Upper lobe of left lung (tissue), 6 donors: ENCODE measurements at places on chromosomes 5 and 9. TPM values are rescaled to one million over a fixed set of nuclear protein-coding genes. Genes with fewer than 3 reads are reported as not detected.

DNA sequence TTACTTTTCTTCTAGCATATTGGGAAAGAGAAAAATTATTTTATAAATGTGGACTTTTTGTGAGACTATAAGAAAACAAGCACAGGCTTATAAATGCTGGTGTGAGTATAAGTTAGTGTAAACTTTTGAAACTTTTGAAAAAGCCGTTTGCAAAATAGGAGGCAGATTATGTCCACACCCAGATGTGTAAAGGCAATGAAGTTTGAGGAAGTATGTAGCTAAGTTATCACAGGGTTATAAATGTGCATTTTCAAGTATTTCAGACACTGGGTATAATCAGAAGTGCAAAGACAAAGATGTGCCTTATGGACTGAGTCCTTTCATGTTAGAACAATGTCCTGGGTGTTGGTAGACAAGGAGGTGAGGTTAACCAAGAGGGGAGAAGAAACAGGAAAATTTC, 85.5 kb downstream of the ANXA1 start:
- DNase-seq, result no peak

- DNase-seq, result no peak
These were observed 128.9 kb downstream of the SLF1 start for GRCh38 chr5:94747371-94747770.

DNA sequence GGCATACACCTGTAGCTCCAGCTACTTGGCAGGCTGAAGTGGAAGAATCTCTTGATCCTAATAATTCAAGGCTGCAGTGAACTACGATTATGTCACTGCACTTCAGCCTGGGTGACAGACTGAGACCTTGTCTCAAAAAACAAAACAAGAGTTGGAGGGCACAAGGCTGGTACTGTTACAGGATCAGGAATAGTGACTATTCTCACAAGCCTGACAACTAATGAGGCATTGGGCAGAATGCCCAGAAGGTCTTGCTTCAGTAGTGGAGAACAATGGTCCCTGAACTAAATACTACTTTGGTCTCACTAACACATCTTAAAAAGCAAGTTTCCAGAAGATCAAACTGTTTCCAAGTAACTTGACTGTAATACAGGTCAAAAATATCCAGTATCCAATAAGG, 182.9 kb upstream of the RFX3 start:
- DNase-seq, result no peak

DNA sequence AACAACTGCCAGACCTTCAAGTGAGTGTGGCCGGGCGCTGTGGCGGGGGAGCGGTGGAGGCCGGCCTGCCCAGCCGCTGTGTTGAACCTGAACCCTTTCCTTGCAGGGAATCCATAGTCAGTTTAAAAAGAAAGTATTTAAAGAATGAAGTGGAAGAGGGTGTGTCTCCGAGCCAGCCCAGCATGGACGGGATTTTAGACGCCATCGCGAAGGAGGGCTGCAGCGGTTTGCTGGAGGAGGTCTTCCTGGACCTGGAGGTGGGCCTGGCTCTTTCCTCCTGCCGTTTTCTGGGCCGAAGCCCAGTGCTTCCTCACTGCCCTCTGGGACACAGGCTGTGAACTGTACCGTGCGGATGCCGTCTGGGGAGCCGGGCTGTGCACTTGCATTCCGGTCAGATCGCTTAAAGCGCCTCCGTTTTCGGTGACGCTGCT, 19.1 kb downstream of the EXOC3 start:
- DNase-seq, result peak; percentile 72

DNA sequence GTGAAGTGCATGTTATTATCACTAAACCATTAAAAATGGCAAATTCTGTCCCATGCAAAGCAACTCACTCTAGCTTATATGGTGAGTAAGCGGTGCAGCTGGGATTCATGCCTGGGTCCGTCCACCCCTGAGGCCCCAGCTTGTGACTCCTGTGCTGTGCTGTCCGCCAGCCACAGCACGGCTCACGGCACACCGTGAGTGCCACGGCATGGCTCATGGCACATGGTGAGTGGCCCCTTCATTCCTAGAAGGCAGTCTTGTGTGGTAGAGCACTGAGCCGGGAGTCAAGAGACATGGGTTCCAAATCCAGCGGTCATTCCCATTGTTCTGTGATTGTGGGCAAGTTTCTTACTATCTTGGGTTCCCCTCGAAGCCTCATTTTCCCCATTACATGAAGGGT, 18.8 kb downstream of the RGS3 start:
- peak; percentile 16 for DNase-seq

- DNase-seq, result no peak
These were observed 1937.1 kb upstream of the CDH9 start for GRCh38 chr5:28975508-28975907.

- DNase-seq, result peak; percentile 31
These were observed 103.2 kb downstream of the SNCAIP start for GRCh38 chr5:122415030-122415800.

DNA sequence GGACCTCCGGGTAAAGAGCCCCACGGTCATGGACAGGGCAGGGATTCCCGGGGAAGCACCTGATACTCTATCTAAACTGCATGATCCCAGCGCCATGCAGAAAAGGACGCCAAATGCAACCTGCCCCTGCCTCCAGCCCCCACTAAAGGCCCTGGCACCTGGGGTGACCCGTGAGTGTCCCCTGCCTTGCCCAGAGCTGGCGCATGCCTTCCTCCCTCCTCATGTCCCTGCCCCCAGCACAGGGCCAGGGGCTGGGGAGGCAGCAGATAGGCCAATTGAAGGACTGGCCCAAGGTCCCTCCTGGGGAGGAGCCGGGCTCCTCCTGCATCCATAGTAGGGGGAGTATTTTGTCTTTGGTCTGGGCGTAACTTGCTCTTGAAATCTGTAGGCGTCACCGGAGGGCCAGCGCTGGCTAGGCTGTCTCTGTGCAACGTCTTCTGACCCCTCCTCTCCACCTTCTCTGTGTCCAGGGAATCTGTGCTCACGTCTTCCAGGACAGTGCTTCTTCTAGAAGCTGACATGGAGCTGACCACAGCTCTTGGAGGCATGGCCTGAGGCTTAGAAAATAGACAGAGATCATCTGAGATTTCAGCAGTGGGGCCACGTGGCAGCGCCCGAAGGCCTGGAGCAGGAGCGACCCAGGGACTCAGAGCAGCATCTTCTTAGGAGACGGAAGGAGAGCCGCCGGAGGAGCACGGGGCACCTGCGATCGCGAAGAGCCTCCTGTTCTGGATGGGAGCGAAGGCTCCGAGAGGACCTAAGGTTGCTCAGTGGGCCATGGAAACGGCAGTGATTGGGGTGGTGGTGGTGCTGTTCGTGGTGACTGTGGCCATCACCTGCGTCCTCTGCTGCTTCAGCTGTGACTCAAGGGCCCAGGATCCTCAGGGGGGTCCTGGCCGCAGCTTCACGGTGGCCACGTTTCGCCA, 660 bp downstream of the SPAAR start:
- DNase-seq, result no peak

- no peak for DNase-seq
These were observed 84.9 kb downstream of the SLCO4C1 start for GRCh38 chr5:102211165-102211564.

GRCh38 chr5:124948062-124948753, 201.8 kb upstream of the ZNF608 start:
- no peak for DNase-seq

DNA sequence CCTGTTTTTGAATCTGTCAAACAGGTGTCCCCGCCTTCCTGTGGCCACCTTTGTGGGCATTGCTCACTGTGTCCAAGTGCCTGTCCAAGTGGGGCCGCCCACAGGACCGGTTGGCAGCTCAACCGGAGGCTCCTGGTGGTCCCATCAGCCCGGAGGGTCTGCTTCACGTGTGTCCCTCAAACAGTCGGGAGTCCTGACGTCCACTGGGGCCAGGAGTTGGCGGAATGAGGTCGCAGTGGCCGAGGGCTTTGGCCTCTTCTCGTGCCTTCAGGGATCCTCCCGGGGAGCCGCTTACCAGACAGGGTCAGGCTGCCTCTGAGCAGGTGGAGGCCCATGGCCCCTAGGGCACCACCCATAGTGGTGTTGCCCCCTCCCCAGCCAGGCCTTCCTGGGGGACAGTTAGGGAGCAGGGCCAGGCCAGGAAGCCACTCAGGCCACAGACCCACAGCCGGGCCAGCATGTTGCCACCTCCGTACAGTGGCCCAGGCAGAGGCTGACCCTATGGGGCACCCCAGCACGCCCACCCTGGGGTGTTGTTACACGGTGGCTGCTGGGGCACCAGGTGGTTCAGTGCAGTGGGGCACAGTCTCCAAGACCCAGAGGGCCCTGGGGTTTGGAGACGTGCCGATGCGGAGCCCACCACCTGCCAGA, 69.5 kb downstream of the KCNT1 start:
- peak; percentile 76 for DNase-seq

DNA sequence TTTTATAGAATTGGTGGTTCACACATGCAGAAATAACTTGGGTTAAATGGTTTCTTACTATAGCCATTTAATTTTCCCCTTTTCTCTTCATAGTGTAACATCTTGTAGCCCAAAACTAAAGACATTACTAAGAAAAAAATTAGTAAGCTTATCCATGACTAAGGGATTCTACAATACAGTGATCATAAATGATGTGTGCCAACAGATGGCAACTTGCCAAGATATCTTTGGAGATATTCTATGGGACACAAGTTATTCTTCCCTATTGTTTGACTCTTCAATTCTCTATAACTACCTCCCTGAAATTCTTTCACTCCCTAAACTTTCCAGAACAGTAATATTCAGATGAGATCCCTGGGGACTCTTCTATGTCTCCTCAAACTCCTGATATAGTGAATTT, 580.6 kb downstream of the PTPRD start:
- no peak for DNase-seq

GRCh38 chr5:98576275-98576674, 197.2 kb upstream of the RGMB start:
- peak; percentile 32 for DNase-seq

DNA sequence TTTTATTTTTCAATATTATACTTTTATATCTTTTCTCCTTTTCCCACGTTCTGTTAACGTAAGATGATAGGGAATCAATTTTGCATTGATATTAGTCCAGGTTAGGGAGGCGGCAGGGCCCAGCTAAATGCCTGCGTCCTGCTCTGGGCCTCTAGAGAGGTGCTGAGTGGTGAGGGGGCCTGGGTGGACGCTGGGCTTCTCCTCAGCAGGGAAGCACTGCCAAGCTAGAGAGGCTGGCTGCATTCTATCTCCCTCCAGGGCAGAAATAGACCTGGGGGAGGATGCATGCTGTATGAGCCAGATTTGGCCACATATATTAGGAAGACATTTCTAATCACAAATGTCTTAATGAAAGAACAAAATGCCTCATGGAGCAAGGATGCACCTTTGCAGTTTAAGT, 43.6 kb upstream of the NKX2-5 start:
- no peak for DNase-seq

- DNase-seq, result no peak
These were observed 53.0 kb upstream of the RUSC2 start for GRCh38 chr9:35436933-35437332.

DNA sequence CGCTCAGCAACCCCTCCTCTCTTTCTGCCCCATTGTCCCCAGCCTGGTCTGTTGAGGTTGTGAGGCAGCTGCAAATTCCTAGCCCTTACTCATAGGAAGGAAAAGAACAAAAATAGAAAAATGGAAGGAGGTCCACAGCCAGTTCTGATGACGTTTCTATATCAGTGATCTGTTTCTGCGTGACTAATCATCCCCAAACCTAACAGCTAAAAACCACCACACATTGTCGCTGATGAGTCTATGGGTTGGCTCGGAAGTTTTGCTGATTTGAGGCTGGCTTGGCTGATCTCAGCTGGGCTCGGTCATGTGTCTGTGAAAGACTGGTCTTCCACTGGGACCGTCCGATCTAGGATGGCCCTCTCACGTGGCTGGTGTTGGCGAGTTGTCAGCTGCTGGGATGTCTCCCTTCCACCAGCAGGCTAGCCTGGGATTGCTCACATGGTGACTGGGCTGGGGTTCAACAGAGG, 200.6 kb upstream of the ZNF618 start:
- no peak for DNase-seq

- DNase-seq, result no peak
These were observed 59.8 kb downstream of the CPLANE1 start for GRCh38 chr5:37189355-37189754.

- no peak for DNase-seq
These were observed 55.0 kb upstream of the BNC2 start for GRCh38 chr9:16925426-16925825.

- no peak for DNase-seq
These were observed 45.0 kb downstream of the TENT4A start for GRCh38 chr5:6758236-6758635.

DNA sequence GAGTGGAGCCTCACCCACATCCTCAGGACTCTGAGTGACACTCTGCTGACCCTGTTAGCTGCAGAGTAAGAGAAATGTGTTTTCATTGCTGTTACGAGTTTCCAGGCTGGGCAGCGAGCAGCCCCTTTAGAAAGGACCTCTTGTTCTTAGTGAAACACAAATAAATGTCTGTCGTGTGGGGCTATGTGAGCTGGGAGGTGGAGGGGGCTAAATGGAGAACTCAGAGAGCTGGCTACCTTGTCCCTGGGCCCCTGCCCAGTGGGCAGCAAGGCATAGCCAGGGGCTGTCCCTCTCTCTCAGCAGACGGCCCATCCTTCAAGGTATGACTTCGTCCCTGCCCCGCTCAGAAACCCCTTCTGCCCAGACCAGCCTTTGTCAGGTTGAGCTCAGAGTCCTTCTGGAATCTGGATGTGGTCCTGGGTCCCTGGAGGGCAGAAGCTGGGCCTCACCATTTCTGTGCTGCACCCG, 10.2 kb downstream of the DCANP1 start:
- DNase-seq, result no peak

GRCh38 chr9:91778031-91778430, 172.0 kb downstream of the ROR2 start:
- no peak for DNase-seq

GRCh38 chr9:114029311-114030170, 48.6 kb downstream of the AMBP start:
- peak; percentile 11 for DNase-seq

The GPR21 gene
- 1.6 TPM for total RNA-seq

The PCA3 gene
- not detected for total RNA-seq

The SUSD3 gene
- 3.9 TPM for total RNA-seq

The UCK1 gene
- 29.8 TPM for total RNA-seq

The CEL gene
- 4.7 TPM for total RNA-seq

The CDKN2B-AS1 gene
- total RNA-seq, result 1.7 TPM

The TAL2 gene
- not detected for total RNA-seq

The MAMDC2 gene
- 44.0 TPM for total RNA-seq

The STOML2 gene
- total RNA-seq, result 17.4 TPM
